B cell (primary cell): ENCODE measurements at places on chromosomes 6 and 20.

GRCh38 chr20:4156411-4156810, 141.1 kb upstream of the RNF24 start:
- no peak for DNase-seq

DNA sequence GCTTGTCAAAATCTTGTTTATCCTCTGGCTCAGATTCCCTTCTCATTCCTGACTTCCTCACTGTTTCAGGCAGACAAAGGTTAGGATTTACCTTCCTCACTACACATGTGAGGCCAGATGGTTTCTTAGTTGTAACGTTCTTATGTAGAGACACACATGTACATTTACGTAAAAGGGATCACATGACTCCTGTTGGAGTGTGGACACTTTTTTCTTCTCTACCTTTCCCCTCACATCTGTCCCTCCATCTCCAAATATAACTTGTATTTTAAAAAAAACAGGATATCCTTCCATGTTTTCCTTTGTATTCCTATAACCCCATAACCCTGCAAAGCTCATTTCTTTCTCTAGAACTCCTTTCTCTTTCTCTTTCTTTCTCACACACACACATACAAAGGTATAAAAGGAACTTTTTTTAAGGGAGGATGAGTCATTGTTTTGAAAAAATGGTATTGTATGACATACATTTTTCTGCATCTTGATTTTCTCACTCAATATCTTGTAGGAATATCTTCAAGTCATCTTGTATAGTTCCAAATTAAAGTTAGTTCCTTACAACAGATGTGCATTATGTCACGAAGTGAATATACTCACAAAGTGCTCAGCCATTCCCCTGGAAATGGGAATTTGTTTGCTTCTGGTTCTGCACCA, 78.2 kb upstream of the SULF2 start:
- DNase-seq: no peak

GRCh38 chr6:30618270-30618797, 694 bp downstream of the MRPS18B start:
- DNase-seq: no peak

DNA sequence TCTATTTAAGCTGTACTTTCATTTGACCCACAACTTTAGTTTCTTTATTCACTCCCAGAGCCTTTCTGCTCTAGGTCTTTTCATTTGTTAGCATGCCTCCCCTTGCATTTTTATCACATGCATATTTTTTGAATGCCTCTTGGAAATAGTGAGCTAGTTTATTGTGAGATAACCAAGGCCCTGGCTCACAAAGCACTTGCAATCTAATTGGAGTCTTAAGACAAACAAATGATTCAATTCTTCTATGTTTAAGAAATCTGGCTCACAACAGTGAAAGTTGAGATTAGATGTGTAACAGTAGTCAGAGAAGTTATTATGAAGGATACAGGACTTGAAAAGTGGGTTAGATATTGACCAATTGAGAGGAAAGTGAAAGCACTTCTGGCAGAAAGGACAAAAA, 173.4 kb downstream of the MOXD1 start:
- DNase-seq: no peak

DNA sequence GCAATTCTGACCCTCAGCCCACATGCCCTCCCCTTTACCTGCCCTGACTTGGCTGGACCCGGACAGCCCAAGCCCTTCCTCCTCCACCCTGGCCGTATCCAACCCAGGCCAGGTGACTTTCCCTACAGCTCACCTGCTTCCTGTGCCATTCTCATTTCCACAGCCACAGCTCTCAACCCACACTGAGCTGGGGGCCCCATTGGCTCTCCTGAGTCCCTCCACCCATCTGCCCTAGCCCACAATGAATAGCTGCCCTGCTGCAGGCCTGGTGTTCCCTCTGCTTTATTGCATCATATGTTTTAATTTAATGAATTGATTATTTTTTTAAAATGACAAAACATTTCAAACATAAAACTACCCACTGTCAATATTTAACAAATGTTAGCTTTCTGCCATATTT, 118.5 kb upstream of the BACH2 start:
- no peak for DNase-seq

DNA sequence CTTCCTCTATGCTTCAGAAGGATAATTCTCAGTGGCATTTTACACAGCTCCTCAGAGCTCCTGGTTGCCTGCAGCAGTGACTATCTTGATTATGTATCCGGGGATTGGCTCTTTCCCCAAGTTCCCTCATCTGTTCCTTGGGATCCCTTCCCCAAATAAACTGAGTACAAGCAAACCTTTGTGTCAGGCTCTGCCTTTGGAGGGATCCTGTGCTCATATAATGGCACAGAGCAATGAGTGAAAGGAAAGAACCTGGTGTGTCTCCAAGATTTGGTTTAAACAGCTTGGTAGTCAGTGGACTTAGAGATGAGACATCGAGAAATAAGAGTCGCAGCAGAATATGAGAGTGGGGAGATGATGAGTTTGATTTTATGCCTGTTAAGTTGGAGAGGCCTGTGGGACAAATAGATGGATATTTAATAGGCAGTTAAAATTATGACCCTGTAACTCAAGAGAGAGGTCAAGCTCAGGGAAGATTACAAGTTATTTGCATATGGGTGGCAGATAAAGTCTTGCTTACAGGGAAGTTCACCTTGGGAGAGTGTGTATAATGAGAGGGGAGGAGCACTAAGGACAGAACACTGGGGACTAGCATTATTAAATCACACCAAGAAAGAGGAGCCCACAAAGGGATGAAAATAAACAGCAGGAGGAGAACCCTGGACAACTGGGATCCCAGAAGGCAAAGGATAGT, 44.1 kb upstream of the GCLC start:
- no peak for DNase-seq

GRCh38 chr6:43804550-43805223, 34.7 kb downstream of the VEGFA start:
- DNase-seq: no peak

- DNase-seq: no peak
These were observed 347.1 kb downstream of the CD83 start for GRCh38 chr6:14464716-14465115.

DNA sequence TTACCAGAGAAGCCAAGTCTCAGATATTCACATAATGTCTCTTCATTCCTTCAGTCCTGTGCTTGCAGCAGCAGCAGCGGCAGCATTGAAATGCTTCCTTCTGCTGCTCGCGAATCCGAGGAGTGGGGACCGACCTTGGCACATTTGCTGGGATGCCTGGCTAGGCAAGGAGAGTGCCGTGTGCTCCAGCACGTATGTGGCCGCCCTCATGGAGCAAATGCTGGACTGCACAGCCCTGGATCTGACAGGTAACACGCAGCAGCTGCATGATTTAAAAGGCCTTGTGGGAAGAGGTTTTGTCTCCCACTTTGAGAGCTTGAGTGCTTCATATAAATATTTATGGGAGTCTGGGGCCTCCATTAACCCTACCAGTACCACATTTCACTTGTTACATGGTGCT, 9.9 kb downstream of the MAFB start:
- DNase-seq: no peak

GRCh38 chr6:129981598-129981997, 36.8 kb upstream of the L3MBTL3 start:
- DNase-seq: no peak

- no peak for DNase-seq
These were observed 315.1 kb downstream of the SMOC2 start for GRCh38 chr6:168756009-168756634.

GRCh38 chr20:57399587-57400155, 8.5 kb downstream of the RBM38 start:
- peak; percentile 73 for DNase-seq

GRCh38 chr6:11364971-11365397, 132.5 kb upstream of the NEDD9 start:
- no peak for DNase-seq
